ENCODE measurements at places on chromosomes 2 and 18.
A peak's percentile ranks its signal among the peaks of the same experiment; 100 is the strongest.

- DNase-seq = no peak
These were observed 12.3 kb upstream of the LCLAT1 start for GRCh38 chr2:30434708-30435107.

- DNase-seq = peak; percentile 46
These were observed 687 bp downstream of the CTDP1 start for GRCh38 chr18:79680100-79680879.

- no peak for DNase-seq
These were observed 158.2 kb upstream of the CCDC150 start for GRCh38 chr2:196481324-196481697.

- DNase-seq = no peak
These were observed 158.7 kb downstream of the PXDN start for GRCh38 chr2:1585635-1586034.

DNA sequence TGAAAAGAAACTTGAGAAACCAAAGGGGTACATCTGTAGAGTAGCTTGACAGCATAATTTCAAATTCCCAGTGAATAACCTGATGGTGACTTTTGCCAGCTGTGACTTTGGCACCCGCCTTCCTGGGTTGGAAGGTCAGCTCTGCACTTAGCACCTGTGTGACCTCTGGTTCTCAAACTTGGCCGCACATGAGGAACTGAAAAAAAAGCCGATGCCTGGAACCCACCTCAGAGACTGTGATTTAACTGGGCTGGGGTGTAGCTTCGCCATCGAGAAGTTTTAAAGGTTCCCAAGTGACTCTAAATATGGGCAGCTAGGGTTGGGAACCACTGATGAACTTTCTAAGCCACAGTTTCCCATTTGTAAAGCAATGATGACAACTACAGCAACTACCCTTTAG is 6.5 kb downstream of the EFEMP1 start:
- no peak for DNase-seq

DNA sequence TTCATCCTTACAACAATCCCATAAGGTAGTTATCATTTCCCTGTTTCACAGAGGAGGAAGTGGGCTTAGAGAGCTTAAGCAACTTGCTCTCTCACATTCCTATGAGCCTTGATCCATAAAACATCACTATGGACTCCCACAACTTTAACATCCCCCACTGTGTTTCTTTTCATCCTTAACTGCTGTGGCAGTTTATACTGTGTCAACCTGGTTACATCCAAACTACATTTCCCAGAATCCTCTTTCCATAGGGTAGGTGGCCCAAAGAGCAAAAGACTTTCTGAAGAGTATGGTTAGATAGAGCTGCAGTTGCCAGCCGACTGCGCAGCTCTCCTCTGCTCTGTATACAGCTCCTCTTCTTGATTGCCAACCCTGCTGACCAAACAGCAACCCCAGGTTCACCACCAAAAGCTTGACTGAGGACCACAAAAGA is 22.5 kb downstream of the MAP3K2 start:
- no peak for DNase-seq
